Stimulated activated CD4-positive, alpha-beta T cell treated with anti-CD3 and anti-CD28 coated beads, TNF-alpha, amount 100 ng/mL, for 24 hours (primary cell): ENCODE measurements at places on chromosomes 7 and 10.

DNA sequence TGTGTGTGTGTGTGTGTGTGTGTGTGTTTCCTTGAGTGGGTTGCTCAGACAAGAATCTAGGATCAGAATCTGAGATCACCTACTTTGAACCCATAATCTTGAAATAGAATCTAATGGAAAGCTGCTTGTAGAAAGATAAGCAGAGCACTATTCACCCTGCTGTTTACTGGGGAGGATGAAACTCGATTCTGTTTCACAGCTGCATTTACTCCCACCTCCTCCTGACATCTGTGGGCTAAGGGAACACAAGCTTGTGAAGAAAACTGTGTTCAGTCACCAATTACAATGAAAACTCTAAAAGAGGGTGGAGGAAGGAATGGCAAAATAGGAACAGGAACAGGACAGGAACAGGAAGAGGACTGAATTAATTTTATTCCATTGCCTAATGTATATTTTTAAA, 269.5 kb downstream of the TSPAN12 start:
- DNase-seq, result no peak

- no peak for DNase-seq
Measured at GRCh38 chr10:119306986-119307392, 99.6 kb downstream of the GRK5 start.

DNA sequence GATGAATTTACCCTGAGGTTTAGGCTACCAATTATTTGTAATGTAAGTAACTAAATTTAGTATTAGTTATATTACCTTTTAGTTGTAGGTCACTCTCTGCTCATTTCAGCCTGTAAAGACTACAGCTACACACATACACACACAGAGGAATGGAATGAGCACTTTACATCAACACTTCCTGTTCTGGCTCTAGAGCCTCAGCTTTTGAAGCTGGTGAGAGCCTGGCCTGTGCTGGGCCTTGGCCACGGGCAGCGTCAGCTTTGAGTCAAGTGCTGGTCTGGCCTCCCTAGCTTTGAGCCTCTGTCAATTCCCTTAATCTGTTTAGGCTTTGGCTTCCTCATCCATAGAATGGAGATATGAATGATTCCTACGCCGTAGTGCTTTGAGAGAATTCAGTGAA, 141.7 kb downstream of the EGFR start:
- no peak for DNase-seq

DNA sequence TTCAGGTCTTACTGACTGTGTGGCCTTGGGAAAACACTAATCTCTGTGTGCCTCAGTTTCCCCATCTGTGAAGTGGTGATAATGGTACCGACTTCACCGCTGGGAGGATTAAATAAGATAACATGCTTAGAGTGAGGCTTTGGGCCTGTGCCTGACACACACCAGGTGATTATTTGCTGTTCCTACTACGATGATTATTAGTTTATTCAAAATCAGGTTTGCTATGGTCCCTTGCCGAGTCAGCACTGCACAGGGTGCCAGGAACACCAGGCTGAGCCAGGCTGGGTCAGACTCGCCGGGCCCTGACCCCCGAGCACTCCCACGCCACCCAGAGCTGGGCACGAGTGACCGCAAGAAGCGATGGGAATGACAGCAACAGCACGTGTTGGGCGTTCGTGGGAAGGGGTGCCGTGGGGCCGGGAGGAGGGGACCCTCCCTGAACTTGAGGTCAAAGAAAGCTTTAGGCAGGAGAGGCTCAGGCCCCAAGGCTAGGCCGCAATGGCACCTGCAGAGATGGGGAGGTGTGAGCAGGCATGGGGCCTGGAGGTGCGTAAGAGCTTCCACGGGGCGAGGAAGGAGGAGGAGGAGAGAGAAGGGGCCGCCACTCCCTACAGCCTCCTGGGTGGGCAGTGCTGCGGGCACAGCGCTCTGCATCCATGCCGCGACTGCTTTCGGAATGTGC, 325.4 kb downstream of the DNAJB6 start:
- DNase-seq, result no peak

GRCh38 chr7:30843741-30844482, 67.7 kb upstream of the AQP1 start:
- DNase-seq, result no peak

- DNase-seq, result no peak
Measured at GRCh38 chr7:37781156-37781555, 67.2 kb upstream of the NME8 start.

DNA sequence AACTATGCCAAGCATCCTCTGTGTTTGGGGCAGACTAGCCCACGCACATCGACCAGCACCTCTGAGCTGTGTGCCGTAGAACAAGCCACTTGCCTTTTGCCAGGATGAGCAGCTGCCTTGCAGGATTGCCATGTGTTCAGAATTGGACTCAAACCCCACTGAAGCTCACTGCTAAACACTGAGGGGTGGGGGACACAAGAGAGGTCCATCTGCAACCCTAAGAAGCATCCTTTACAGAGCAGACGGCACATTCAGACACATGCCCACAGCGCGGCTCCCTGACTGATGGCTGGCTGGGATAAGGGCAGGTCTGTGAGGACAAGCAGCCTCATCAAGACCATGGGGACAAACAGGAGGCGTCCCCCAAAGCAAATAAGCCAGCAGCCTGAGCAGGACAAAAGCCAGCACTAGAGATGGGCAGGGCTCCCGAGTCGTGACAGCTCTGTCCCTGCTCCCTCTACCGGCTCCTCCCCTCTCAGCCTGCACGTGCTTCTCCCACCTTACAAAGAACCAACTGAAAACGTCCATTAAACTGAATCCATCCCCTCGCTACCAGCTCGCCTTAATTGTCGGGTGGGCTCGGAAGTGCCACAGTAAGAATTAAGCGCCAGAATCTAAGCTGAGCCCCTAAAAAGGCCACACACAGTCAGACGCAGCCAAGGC, 114.2 kb downstream of the PRKAG2 start:
- no peak for DNase-seq

DNA sequence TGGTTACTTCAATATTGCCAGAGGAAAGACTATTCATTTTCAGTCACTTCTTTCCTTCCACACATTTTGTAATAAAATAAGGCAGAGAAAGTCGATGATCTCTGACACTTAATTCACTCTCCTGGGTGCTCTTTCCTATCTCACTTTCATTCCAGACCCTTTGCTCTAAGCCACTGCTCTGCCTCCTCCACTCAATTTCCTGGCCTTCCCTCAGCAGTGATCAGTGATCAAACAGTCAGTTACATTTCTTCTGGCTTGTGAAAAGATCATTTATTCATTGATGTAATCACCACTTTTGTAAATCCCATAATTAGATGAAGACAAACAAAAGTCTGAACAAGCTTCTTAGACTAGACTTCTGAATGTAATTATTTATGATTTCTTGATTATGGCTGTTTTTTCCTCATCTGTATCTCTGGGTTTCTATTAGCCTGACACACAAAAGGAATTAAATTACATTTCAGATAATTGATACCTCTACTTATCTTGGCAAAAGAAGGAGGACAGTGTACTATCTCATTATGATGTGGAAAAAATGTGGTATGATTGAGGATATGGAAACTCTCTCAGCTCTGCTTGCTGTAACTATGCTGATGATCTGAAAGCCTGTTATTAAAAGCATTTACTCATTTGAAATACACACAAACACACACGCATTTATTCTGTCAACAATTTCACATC, 1102.3 kb downstream of the GRM8 start:
- DNase-seq, result no peak

GRCh38 chr10:101736666-101737065, 39.2 kb downstream of the FGF8 start:
- no peak for DNase-seq

- DNase-seq, result peak; percentile 64
Measured at GRCh38 chr10:69318867-69319727, 40.8 kb downstream of the HK1 start.

DNA sequence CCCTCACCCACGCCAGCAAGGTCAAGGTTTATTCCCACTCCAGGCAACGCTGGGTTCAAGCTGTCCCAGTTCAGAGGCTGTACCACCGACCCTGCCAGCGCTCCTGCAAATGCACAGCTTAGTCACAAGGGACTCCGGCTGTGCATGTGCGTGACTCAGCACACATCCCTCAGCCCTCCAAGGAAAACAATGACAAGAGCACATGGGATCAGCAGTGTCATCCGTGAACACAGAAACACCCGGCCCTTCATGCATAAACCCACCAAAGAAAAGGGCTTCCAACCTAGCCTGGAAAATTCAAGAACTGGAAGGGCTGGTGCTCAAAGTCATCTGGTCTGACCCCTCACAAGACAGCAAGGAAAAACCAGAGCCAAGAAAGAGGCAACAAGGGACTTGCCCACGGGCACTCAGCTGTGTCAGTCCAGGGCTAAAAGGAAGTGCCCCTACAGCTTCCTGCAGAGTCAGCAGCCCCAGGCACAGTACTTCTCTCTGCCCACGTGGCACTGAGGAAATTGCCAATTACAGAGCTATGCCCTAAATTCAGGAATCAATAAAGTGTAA, 106.1 kb downstream of the KCNMA1 start:
- no peak for DNase-seq

- DNase-seq, result no peak
Measured at GRCh38 chr10:50536617-50537240, 87.0 kb downstream of the SGMS1 start.

DNA sequence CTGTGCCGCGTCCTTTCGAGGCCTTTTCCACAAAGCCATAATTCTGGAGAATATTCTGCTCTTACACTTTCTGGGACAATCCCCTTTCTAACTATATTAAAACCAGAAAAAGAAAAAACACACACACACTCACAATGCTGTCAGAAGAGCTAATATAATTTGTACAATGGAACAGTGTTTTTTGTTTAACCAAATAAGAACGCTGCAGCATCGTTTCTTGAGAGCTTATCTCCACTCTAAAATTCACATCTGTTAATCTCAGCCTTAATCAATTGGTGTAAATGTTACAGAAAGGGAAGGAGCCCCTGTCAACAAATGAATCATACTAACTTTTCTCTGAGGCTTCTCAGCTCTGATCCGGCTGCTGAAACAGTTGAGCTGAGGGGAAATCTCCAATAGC, 123.9 kb downstream of the GALNT11 start:
- no peak for DNase-seq

GRCh38 chr7:40765639-40766038, 630.8 kb downstream of the SUGCT start:
- no peak for DNase-seq

DNA sequence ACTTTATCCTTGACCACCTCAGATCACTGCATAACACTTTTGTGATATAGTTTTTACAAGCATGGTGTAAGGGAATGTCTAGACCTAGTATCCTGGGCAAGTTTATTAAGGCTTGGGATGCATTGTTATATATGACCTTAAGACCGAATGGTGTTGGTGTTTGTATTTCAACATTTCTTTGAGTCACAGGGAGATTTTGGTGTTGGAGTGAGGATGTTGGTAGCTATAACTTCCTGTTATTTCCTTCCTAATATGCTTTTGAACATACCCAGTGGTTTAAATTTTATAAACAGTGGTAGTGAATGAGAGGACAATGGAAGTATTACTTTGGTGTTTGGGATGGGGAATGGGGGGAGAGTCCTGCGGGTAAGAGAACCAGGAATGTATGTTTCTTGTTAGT, 2.6 kb downstream of the EXOC4 start:
- no peak for DNase-seq

- DNase-seq, result no peak
Measured at GRCh38 chr7:101586078-101586905, 42.8 kb downstream of the MYL10 start.

- DNase-seq, result no peak
Measured at GRCh38 chr7:142733271-142733670, 16.0 kb upstream of the PRSS1 start.

GRCh38 chr7:108062250-108063014, 59.5 kb upstream of the LAMB1 start:
- no peak for DNase-seq

GRCh38 chr10:97123765-97124164, 62.0 kb downstream of the SLIT1 start:
- no peak for DNase-seq

- DNase-seq, result no peak
Measured at GRCh38 chr7:133822868-133823552, 304.1 kb upstream of the LRGUK start.

DNA sequence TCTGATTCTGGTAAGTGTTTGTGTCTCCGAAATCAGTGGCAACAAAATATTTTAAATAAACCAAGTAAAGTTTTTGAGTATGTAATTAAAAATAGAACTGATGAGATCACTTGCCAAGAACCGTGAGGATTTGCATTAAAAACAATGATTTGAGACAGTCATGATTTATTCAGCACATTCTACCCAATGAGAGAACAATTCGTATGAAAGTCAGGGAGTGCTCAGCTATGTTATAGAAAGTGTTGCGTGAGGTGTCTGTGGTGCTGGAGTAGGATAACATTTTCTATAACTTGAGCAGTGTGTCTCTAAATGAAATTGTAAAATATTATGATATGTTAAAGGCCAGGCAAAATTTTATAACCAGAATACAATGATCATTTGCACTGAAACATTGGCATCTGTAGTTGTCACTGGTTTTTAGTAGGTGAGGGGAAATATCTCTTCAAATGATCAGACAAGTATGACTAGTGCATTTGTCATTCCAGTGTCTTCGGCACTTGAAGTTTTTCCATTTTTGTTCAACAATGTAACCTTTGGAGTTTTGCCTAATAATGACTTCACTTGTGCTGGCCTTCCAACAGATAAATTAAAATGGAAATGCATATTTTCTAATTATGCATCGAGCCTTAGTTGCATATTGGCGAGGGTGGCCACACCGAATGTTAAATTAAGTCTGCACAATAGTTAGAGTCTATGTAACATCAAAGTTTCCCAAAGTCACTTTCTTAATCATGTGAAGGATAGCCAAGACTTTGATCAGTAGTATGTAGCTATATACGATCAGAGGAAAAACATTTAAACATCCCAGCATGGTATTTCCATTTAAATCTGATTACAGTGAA, 335.9 kb downstream of the GFRA1 start:
- no peak for DNase-seq

DNA sequence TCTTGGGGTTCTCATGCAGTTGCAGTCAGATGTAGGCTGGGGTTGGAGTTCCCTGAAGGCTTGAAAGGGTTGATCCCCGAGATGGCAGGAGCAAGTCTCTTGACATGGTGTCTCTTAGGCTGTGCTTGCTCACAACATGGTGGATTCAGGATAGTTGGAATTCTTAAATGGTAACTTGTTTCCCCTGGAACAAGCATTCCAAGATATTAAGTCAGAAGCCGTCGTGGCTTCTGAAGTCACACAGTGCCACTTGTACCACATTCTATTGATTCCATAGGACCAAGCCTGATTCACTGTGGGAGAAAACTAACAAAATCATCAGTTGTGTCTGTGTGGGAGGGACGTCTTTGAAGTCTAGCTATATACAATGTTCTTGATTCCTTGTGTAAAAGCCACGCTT, 3.5 kb upstream of the SLC35B4 start:
- no peak for DNase-seq

- DNase-seq, result no peak
Measured at GRCh38 chr7:31478721-31479120, 35.2 kb upstream of the ITPRID1 start.

DNA sequence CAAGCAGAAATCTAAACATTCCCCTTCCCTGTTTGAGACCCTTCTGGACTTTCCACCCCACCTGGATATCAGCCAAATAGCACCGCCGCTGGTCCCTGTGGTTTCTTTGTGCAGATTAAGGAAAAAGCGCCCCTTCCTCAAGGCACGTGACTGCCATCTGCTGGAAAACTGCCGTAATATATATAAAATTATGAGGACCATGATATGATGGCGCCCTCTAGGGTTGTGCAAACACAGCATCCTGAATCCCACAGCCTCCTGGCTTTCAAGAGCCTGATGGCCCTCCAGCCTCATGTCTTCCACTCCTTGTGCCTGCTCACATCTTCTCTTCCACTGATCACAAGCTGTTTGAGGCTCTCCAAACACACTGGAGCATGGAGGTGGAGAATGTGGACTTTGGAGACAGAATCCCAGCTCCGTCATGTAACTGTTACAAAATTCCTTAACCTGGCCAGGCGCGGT, 121.3 kb downstream of the MYL10 start:
- DNase-seq, result peak; percentile 2
